ENCODE measurements at places on chromosomes 5 and 9.

DNA sequence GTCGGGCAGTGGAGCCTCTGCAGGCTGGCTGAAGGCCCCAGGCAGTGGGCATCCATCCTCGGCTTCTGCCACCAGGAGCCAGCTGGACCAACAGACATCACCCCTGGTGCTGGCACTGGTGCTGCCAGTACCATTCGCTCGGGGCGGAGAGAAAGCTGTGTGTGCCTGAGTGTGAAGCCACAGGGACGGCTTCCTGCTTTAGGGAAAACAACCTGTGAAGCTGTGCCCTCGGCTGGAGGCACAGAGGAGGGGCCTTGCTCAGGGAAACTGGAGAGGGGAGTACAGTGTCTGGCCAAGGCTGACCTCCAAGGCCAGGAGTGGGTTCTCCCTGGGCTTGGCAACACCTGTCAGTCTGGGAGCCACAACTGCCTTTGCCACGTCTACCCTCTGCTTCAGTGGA, 38.3 kb downstream of the NEK6 start:
- DNase-seq = no peak

DNA sequence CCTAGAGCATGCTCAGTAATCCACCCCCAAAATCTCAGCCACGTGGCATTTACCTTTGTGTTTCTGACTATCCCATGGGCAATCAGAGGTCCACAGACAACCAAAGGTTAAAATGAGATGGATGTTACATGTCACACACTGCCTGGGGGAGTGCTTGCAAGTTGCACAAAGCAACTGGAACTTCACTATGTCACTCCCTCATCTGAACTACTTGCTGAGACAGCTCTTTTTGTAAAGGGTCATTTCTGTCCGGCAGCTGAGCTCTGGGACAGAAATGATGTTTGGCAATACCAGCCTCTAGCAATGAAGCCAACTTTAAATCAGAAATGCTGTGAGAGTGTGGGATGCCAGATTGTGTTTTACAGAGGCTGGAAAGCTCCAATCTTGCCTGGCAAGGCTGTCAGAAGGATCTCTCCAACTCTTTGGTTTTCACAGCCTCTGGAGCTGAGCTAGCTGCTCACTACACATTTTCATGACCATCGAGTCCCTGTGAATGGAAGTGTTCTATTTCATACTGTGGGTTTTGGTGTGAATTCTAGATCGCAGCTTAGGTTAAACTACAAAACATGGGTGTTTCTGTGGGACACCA, 66.3 kb upstream of the TMEM215 start:
- no peak for DNase-seq

DNA sequence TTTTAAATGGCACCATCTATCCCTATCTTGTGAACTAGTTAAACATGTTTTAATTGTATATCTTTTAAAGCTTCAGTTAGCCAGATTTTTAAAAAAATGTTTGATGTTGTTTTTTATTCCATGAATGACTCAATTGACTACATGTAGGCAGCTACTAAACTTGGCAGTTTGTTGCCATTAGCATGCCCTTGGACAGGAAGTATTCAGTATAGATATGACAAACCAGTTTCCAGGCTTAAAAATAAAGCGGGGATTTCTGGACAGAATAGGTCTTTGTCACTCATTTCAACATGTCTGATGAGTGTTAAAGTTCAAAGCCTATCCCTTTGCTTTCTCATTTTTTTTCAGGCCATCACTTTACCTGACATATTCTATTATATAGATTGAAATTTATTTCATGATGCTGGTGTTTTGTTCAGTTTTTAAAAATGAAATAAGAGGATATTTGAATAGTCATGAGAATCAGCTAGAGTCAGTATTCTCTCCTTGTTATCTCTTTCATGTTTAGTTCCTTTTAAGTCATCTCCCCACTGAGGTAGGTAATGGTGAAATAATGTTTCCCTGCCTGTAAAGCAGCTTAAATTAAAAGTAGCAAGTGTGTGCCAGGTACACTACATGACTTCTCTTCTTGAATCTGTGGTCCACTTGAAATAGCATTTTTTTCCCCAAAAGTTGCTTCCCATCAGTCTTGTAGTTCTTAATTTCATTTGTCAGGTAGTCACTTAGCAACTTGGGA, 11.9 kb downstream of the TNFAIP8 start:
- DNase-seq = no peak

DNA sequence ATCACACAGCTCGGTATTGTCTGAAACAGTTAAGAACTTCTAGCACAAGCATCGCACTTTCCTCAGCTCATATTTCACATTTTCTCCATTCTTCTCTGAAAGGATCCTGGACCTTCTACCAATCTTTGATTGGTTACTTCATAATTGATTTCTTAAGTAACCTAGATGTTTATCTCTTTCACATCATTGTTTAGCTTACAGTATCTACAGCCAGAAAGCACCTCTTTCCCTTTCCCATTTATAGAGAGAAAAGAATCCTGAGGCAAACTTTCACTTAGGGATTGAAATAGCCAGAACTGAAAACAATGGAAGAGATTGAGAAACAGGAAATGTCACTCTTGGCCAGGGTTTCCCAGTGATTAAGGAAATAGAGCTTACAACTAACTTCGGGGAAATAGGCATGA, 2.5 kb downstream of the IL33 start:
- no peak for DNase-seq

DNA sequence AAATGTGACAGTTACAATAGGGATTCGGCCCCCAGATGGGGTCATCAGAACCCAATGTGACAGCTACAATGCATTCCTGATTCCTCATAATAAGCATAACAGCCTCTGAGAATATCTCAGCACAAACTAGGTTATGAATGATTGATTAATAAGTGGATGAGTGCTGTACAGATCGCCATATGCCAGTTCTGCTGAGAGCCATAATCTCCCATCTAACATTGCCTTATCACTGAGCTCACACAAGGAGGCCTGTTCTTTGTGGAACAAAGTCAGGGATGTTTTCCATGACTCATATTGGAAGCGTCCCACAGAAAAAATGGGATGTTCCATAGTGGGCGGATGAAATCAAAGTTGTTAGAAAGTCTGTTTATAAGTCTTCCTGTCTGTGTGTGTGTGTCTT, 89.6 kb downstream of the KIF4B start:
- DNase-seq = no peak

- no peak for DNase-seq
Observed at GRCh38 chr5:178086266-178086665, 27.1 kb upstream of the N4BP3 start.

- no peak for DNase-seq
Observed at GRCh38 chr5:180636016-180636402, 13.4 kb downstream of the FLT4 start.

DNA sequence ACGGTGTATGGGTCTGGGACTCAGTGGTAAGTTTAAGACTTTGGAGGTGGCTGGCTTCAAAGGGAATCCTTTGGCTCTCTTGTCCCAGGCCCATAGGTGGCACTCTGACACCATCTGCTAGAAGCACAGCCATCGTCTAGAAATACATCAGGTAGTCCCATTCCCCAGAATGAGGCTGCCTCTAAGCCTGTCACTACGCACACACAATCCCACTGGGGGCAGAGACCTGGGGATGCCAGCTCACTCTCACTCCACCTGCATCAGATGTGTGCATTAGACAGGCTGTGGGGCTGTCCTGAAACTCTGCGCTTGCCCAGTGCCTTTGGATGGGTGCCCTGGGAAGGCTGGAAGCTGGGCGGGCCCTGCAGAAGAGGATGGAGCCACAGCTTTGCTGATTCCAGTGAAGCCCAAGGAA, 127.5 kb upstream of the PANK3 start:
- peak; percentile 13 for DNase-seq

DNA sequence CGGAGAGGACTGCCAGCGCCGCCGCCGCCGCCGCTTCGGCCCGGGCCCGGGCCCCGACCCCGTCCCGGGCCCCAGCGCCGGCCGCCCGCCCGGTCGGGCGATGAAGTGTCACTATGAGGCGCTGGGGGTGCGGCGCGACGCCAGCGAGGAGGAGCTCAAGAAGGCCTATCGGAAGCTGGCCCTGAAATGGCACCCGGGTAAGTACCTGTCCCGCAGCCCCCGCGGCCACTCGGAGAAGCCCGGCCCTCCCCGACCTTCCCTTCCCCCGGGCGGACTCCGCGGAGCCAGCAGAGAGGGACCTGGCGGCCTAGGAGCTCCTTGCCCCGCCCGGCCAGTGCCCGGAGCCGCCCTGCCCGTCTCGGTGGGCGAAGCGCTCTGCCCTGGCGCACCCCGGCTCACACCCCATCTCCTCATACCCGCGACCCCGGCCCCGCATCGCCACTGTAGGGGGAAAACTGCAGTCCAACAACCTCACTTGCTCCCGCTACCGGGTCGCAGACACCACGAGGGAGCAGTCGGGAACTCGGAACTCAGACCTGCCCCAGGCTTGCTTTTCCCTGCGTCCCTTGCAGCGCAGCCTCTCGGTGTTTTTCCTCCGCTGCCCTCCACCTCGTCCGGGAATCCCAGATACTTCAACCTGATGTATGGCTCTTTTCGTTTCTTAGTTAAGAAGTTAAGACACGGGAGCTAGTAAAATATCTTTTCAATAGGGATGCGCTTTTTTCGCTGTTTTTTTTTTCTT, 532 bp downstream of the DNAJC21 start:
- peak; percentile 82 for DNase-seq

DNA sequence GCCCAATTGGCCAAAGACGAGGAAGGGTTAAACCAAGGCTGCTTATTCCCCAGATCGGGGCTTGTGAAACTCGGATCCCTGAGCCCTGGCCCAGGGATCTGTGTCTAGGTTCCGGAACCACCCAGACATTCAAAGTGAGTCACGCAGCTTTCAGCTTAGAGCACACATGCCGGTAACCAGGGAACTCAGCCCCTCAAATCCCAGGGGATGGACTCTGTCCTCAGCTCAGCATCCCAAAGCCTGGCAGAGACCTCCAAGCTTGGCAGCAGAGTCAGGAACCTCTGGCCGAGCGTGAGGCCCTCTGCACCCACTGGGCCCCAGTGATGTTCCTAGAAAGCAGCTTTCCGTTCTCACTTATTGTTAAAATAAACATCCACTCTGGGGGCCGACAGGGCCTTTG, 5.1 kb downstream of the PNPLA7 start:
- DNase-seq = no peak

DNA sequence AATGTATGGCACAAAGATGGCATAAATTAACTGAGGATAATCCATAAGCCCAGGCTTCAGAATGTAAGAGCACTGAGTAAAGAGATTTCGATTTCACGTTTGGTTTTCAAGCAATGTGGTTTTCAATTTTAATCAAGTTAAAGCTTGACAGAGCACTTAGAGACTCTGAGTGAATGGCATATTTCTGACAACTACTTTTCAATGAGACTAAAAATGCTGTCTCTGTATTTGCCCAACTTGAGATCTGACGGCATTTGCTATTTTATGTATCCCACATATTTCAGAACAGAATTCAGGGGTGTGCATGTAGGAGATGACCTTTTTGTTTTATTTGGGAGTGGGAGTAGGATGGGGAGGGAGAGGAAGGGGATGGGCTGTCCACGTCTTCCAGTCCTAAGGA, 280.3 kb upstream of the PANK3 start:
- no peak for DNase-seq

- DNase-seq = no peak
Observed at GRCh38 chr5:168332042-168332441, 40.6 kb downstream of the WWC1 start.

DNA sequence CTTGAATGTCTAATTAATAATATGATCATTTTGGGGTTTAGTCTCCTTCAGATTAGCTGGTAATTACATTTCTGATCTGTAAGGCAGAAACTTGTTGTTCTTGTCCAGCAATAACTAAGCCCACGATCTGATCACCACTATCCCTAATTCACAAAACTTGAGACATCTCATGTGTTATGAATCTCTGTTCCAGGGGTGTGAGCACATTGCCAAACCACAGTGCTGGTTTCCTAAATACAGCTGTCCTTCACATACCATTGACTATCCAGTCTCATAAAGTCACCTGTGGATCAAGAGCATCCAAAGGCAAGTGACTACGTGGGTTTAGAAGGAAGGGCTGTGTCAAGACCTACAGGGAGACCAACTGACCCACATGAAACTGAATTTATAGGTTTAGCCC, 134.1 kb upstream of the PRLR start:
- no peak for DNase-seq

DNA sequence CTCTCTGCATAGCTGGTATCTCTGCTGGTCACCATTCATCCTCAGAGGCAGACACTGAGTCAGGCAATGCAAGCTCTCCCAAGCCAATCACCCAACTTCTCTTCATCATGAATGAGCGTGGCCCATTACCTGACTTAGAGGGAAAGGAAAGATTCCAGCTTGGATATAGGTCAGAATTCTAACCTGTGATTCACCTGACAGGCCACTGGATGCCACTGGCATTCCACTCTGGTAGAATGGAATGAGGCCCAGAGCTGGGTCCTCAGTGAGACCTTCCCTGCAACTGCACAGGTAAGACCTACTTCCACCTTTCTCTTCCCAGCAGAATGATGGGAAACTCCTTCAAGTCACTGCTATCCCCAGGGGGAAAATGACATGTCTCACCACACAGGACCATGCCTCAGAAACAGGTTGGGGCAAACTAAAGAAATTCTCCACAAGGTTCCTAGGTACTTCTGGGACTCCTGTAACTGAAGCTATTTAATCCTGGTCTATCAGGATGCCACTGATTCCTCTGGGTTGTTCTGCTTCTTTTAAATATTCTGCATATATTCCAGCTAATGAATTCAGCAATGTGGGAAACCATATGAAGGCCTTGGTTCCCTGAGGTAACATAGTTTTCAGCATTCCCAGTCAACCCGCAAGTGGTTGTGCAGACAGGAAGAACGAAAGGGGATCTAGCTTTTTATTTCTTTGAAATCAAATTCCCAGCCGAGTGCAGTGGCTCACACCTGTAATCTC, 62.0 kb downstream of the SUSD1 start:
- peak; percentile 16 for DNase-seq

DNA sequence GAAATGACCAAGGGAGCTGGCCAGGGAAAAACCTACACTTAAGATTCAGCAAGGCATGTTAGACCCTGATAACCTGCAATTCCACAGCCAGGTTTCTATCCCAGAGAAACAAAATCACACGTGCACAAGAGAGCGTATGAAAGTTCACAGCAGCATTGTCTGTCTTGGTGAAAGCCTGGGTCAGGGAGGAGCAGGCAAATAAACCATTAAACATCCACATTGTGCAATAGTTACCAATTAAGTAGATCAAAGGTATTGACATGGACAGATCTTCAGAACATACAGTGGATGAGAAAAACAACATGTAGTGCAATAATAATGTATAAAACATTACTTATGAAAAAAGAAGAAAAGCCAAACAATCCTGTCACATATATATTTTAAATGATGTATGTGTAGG, 15.9 kb upstream of the GPX3 start:
- no peak for DNase-seq

DNA sequence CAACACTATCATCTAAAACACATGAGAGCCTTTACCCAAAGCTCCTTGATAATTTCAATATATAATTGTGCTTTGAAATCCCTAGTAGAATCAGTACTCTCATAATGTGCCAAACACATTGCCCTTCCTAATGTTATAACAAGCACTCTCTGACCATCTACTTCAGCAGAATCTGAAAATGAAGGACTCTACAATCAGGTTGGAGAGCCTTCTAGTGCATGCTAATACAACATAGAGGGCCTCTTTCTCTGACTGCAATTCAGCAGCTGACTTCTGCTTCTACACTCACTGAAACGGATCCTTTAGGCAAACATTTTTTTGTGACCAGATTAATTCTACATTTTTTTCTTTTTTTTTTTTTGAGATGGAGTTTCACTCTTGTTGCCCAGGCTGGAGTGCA, 155.6 kb downstream of the EPB41L4A start:
- DNase-seq = no peak

- DNase-seq = no peak
Observed at GRCh38 chr5:180535573-180535972, 41.4 kb downstream of the CNOT6 start.

- no peak for DNase-seq
Observed at GRCh38 chr5:180259260-180259611, 32.6 kb downstream of the MAPK9 start.

- DNase-seq = no peak
Observed at GRCh38 chr9:123291736-123292135, 23.4 kb upstream of the STRBP start.
